H1 (cell line): ENCODE measurements at places on chromosomes 13 and 19.

DNA sequence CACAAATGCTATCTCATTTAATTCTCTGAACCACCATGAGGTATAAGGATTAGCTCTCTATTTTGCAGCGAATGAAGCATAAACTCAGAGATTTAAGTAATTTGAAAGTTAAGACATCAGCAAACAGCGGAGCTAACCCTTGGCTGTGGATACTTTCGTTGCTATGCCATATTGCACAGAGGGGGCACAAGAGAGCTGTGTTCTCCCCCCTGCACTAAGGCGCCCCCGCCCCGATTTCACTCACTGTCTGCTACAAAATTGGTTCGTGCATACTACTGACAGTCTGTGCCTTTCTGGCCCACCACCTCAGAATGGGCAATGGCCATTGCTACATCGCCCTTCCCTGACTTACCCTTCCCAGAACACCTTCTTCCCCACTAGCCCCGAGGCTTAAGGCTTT is 105.7 kb upstream of the OBI1 start:
- no peaks in the 10 kb centered on the region for H3K36me3 ChIP-seq
- H3K27ac ChIP-seq: no peak overlapping the region
- no peaks in the 10 kb centered on the region for H3K27me3 ChIP-seq
- no peak overlapping the region for H3K4me3 ChIP-seq
- no peaks in the 10 kb centered on the region for H3K4me1 ChIP-seq
- DNase-seq: peak; percentile 57

DNA sequence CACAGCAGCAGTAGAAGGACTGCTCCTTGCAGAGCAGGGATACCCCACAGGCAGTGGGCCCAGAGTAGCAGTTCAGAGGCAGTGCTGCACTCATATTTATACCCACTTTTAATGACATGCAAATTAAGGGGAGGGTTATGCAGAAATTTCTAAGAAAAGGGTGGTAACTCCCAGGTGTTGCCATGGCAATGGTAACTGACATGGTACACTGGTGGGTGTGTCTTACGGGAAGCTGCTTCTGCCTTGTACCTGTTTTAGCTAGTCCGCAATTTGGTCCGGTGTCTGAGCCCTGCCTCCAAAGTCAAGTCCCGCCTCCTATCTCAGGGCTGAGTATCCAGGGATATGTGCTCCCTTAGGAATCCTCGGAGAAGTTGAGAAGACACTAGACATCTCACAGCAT is 79.2 kb upstream of the UQCRFS1 start:
- H3K27me3 ChIP-seq: no peaks in the 10 kb centered on the region
- H3K27ac ChIP-seq: no peak overlapping the region
- no peak for DNase-seq
- H3K4me3 ChIP-seq: no peak overlapping the region
- H3K4me1 ChIP-seq: no peaks in the 10 kb centered on the region

- no peak overlapping the region for H3K27ac ChIP-seq
- no peak for DNase-seq
- H3K4me3 ChIP-seq: no peak overlapping the region
- H3K4me1 ChIP-seq: no peaks in the 10 kb centered on the region
- no peaks in the 10 kb centered on the region for H3K27me3 ChIP-seq
Observed at GRCh38 chr13:44388427-44389059, 14.9 kb downstream of the SERP2 start.

- no peak overlapping the region for H3K27ac ChIP-seq
- peaks cover 13% of the 10 kb centered on the region for H3K4me1 ChIP-seq
- no peak overlapping the region for H3K4me3 ChIP-seq
- H3K27me3 ChIP-seq: peaks cover 100% of the 10 kb centered on the region
- H3K36me3 ChIP-seq: no peaks in the 10 kb centered on the region
Observed at GRCh38 chr13:27977476-27978300, 8.6 kb upstream of the CDX2 start.

DNA sequence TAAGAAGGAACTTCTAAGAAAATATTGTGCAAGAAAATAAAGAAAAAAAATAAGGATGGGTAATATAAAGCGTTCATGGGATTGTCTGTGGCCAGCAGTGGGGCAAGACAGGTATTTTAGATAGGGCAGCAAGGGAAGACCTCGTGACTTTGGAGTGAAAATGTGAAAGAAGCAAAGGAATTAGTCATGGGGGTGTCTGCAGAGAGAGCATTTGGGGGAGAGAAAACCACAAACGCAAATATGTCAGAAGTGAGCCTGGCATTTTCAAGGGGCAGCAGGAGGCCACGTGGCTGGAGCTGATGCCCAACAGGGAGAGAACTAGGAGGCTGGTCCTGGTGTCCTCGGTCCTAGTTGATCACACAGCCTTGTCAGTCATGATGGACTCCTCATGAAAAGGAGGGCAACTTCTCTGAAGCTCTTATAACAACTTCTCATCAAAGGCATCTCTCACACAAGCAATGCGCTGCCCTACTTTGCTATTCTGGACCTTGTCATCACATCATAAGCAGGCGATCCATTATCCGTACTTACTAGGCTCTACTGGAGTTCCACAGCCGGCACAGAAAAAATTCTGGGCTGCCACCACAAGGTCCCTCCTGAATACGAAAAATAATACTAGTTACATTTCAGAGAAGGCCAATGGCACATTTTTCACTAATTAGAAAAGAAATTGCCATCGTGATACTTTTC is 31.0 kb downstream of the RUBCNL start:
- H3K27ac ChIP-seq: no peak overlapping the region
- H3K27me3 ChIP-seq: no peaks in the 10 kb centered on the region
- H3K4me3 ChIP-seq: no peak overlapping the region
- H3K36me3 ChIP-seq: no peaks in the 10 kb centered on the region
- H3K4me1 ChIP-seq: no peaks in the 10 kb centered on the region

- no peaks in the 10 kb centered on the region for H3K36me3 ChIP-seq
- H3K27ac ChIP-seq: no peak overlapping the region
- no peaks in the 10 kb centered on the region; the same call in 1 of the 2 replicates for H3K4me1 ChIP-seq
- H3K27me3 ChIP-seq: no peaks in the 10 kb centered on the region
Observed at GRCh38 chr19:48685583-48685982, 10.2 kb upstream of the FUT2 start.

- no peak overlapping the region for H3K27ac ChIP-seq
- no peaks in the 10 kb centered on the region for H3K36me3 ChIP-seq
- no peak overlapping the region for H3K4me3 ChIP-seq
- no peaks in the 10 kb centered on the region for H3K4me1 ChIP-seq
- no peak for DNase-seq
- H3K27me3 ChIP-seq: peaks cover 3% of the 10 kb centered on the region
Observed at GRCh38 chr13:33172400-33172799, 113.2 kb downstream of the STARD13 start.

- DNase-seq: no peak
- H3K36me3 ChIP-seq: peaks cover 16% of the 10 kb centered on the region
- no peak overlapping the region for H3K27ac ChIP-seq
- H3K27me3 ChIP-seq: no peaks in the 10 kb centered on the region
- H3K4me1 ChIP-seq: no peaks in the 10 kb centered on the region
Observed at GRCh38 chr13:46783504-46783903, 13.5 kb downstream of the ESD start.

DNA sequence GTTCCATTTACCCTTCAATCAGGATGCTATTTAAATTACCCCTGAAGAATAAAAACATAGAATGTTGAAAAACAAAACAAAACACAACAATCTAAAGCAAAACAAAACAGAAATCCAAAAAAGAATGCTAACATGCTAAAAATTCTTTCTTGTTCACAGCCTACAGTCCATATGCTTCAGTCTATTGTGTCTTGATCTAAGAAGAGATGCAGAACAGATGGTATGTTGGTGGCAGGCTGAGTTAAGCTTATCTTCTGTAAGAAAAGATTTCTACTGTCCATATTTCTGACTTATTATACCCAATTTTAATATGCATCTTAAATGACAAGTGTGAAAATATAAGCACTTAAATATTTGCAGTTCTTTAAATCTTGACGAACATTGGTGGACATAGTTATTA is 356.1 kb upstream of the SLITRK1 start:
- H3K4me1 ChIP-seq: no peaks in the 10 kb centered on the region
- H3K4me3 ChIP-seq: no peak overlapping the region
- DNase-seq: no peak
- no peaks in the 10 kb centered on the region for H3K27me3 ChIP-seq

- H3K4me3 ChIP-seq: peak overlapping the region; percentile 86
- H3K4me1 ChIP-seq: peaks cover 11% of the 10 kb centered on the region
- no peaks in the 10 kb centered on the region; the same call in 1 of the 2 replicates for H3K36me3 ChIP-seq
- H3K27me3 ChIP-seq: no peaks in the 10 kb centered on the region
Observed at GRCh38 chr19:58279042-58279924, 528 bp downstream of the ZNF8 start.

DNA sequence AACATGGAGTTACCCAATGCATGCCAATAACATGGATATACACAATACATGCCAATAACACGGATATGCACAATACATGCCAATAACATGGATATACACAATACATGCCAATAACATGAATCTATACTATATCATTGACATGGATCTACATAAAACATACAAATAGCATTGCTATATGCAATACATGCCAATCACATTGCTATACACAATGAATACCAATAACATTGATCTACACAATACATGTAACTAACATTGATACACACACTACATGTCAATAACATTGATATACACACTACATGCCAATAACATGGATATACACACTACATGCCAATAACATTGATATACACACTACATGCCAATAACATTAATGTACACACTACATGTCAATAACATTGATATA is 932 bp upstream of the PIP5K1C start:
- no peaks in the 10 kb centered on the region for H3K27me3 ChIP-seq
- peaks cover 8% of the 10 kb centered on the region for H3K4me1 ChIP-seq
- DNase-seq: no peak
- no peak overlapping the region for H3K4me3 ChIP-seq

- DNase-seq: no peak
- H3K27ac ChIP-seq: no peak overlapping the region
- no peaks in the 10 kb centered on the region for H3K36me3 ChIP-seq
Observed at GRCh38 chr13:94305463-94305862, 174.0 kb downstream of the DCT start.

DNA sequence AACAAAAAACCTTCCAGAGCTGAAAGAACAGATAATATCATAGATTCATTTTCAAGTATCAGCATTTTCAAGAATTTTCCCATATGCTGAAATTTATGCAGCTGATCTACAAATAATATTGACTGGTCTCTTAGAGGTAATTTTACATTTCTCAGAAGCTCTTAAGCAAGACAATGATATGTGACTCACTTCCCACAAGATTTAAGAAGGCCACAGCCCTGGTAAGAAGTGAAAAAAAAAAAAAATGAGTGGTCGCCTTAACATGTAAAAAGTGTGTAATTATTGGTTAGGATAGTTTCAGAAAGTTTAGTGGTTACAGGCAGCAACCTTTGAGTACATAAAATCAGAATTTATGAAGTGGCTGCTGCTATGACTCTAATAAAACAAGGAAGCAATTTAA is 54.5 kb downstream of the NUFIP1 start:
- no peaks in the 10 kb centered on the region; the same call in 1 of the 2 replicates for H3K4me1 ChIP-seq
- H3K27ac ChIP-seq: no peak overlapping the region
- no peaks in the 10 kb centered on the region for H3K36me3 ChIP-seq
- H3K4me3 ChIP-seq: no peak overlapping the region
- no peak for DNase-seq
- H3K27me3 ChIP-seq: no peaks in the 10 kb centered on the region

DNA sequence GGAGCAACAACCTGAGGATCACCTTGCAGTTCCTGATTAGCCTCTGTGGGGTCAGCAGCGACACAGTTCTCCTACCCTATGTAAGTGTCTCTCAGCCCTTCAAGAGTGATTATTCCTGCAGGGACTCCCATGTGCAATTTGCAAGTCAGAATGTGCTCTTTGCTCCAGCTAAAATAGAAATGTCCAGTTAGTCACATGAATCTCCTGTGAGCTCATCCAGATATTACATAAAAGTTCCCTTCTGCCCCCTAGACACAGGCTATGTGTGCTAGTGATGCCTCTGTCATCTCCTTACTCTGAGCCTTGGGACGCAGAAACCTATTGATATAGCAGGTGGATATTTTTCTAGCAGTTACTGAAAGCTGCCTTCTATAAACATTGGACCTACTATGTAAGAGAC is 105.5 kb downstream of the ZAR1L start:
- no peak overlapping the region for H3K4me3 ChIP-seq
- no peaks in the 10 kb centered on the region; the same call in 1 of the 2 replicates for H3K36me3 ChIP-seq
- no peaks in the 10 kb centered on the region for H3K27me3 ChIP-seq
- no peak overlapping the region for H3K27ac ChIP-seq
- no peak for DNase-seq
- H3K4me1 ChIP-seq: 0 out of 2 replicates have a peak, but pooled peaks cover 2% of the 10 kb centered on the region

GRCh38 chr13:105634059-105634458 is 901.4 kb downstream of the EFNB2 start:
- no peak overlapping the region for H3K27ac ChIP-seq
- no peak overlapping the region for H3K4me3 ChIP-seq
- no peaks in the 10 kb centered on the region for H3K36me3 ChIP-seq
- H3K4me1 ChIP-seq: no peaks in the 10 kb centered on the region
- DNase-seq: no peak

- no peak overlapping the region for H3K4me3 ChIP-seq
- H3K4me1 ChIP-seq: no peaks in the 10 kb centered on the region
- no peak overlapping the region for H3K27ac ChIP-seq
- H3K27me3 ChIP-seq: no peaks in the 10 kb centered on the region
- no peak for DNase-seq
- no peaks in the 10 kb centered on the region for H3K36me3 ChIP-seq
Observed at GRCh38 chr13:101552786-101553185, 100.3 kb downstream of the ITGBL1 start.

DNA sequence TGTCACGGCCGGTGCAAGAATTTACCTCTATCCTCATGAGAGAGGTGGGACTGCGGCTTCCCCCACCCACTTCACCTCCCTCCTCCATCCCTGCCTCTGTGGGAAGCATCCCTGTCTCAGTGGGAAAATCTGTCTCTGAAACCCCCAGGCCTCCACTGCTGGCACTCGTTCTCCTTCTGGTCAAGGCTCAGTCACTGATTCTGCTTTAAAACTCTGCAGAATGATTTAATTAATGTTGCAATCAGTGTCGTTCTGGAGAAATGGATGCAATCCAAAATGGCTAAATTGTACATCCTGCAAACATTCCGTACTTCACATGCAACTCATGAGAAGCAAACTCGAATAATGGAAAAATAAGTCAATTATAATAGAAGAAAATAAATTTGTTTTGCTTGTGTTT is 5.6 kb downstream of the RASL11A start:
- H3K36me3 ChIP-seq: no peaks in the 10 kb centered on the region
- H3K27ac ChIP-seq: no peak overlapping the region
- no peak overlapping the region for H3K4me3 ChIP-seq
- no peaks in the 10 kb centered on the region for H3K27me3 ChIP-seq
- no peaks in the 10 kb centered on the region for H3K4me1 ChIP-seq
- DNase-seq: no peak
